ENCODE measurements at places on chromosomes 3 and 15.
A peak's percentile ranks its signal among the peaks of the same experiment; 100 is the strongest.

DNA sequence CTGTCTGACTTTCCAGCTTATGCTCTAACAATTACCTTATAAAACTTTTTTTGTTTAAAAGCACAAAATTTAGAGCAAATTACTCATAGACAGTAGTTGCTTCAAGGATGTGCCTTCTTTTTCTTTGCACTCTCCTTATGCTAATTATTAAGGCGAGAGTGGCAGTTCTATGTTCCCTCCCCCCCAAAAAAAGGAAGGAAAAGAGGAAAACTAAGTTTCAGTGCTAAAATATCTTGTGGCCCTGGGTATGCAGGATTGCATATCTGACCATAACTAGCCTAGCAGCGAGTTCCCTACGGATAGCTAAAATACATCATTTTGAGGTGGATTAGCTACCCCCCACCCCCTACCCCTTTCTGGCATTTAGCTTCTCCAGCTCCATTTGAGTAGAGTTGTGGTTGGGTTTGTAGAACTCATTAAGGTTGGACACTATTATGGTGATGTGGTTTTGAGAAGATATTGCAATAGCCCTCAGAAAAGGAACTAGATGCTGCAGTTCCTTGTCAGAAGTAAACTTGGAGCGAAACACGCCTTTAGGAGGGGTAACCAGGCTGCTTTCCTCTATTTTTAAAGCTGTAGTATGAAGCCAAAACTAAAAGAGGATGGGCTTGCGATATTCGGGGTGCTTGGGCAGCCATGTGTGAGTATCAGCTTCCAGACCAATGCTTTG lies 174.6 kb downstream of the AKAP13 start:
- no peak for DNase-seq

- no peak for DNase-seq
Measured at GRCh38 chr15:33908406-33908805, 59.9 kb upstream of the CHRM5 start.

GRCh38 chr15:34984889-34985630 lies 3.0 kb downstream of the ZNF770 start:
- peak; percentile 17 for DNase-seq

DNA sequence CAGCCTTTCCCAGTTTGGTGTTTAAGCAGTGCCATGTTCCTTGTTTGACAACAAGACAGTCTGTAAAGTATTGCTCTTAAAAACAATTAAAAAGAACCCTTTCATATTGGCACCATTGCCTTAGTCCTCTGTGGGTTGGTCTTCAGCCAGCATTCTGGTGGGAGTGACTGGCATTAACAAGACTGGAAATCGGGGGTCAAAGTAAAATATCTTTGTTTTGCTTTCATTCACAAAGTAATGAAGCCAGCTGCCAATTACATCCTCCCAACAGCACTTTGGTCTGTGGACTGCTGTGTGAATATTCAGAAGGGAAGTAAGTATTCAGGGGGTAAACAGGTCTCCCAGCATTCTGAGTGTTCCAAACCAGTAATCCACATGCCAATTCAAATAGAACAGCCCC lies 8.3 kb upstream of the VILL start:
- DNase-seq: no peak

- no peak for DNase-seq
Measured at GRCh38 chr3:73449774-73450173, 175.0 kb downstream of the PDZRN3 start.

DNA sequence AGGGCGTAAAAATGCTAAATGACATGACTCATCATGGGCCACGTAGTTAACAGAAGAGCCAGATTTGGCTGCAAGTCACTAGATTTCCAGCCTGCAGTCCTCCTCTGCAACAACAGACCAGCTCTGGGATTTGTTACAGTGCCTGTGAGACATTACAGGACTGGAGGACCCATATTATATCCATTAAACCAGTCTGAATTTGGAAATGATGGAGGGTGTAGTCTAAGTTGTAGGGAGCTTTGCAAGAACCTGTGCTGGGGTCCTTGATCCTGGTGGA lies 10.8 kb downstream of the ZNF774 start:
- no peak for DNase-seq

- DNase-seq: no peak
Measured at GRCh38 chr3:179852142-179852905, 184.4 kb downstream of the PEX5L start.

- DNase-seq: no peak
Measured at GRCh38 chr3:126460381-126460780, 15.3 kb downstream of the ZXDC start.

DNA sequence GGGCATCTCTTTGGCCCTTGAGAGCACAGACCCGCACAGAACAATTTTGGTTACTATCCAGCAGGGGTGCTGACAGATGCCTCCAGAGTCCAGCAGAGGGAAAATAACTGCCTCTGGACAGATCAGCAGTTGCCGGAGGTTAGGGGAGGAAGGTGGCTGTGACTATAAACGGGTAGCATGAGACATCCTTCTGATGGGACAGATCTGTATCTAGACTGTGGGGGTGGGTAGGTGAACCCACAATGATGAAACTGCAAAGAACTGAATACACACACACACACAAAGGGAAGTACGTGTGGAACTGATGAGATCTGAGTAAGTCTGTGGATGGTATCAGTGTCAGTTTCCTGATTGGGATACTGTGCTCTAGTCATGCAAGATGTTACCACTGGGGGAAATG lies 21.2 kb downstream of the ADAMTS7 start:
- DNase-seq: peak; percentile 54

GRCh38 chr3:100260081-100260684 lies 609 bp upstream of the TBC1D23 start:
- no peak for DNase-seq

DNA sequence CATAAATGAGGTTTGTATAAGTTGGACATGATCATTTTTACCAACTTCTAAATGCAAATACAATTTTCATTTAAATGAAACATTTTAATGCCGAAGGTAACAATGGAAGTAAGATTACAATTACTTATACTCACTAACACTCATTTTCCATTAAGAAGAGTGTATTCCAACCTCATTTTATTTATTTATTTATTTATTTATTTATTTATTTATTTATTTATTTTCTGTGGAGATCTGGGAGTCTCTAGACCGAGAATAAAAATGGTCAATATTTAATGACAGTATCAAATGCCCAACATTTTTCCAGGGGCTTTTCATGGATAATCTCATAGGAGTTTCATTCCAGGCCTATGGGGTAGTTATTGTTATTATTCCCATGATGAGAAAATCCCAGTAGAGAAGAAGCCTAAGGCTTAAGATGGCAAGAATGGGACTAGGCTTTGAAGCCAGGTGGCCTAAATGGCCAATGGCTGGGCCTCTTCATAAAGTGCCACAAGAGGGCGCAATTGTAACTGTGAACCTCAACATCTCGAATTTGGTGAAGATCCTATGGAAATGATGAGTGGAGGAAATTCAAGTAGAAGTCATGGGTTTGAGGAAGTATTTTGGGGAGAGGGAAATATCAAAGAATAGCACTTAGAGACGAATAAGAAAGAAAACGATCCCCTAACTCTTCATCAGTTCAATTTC lies 21.3 kb downstream of the VGLL3 start:
- DNase-seq: peak; percentile 41

Data from activated CD4-positive, alpha-beta T cell treated with anti-CD3 and anti-CD28 coated beads, Interleukin-2, Interleukin-4, amounts not matched to agents 100 ng/mL and 50 ng/mL, durations not matched to agents 16 hours and 8 hours (primary cell).